Right kidney (tissue), 9 donors: ENCODE measurements at places on chromosomes 4 and X.

DNA sequence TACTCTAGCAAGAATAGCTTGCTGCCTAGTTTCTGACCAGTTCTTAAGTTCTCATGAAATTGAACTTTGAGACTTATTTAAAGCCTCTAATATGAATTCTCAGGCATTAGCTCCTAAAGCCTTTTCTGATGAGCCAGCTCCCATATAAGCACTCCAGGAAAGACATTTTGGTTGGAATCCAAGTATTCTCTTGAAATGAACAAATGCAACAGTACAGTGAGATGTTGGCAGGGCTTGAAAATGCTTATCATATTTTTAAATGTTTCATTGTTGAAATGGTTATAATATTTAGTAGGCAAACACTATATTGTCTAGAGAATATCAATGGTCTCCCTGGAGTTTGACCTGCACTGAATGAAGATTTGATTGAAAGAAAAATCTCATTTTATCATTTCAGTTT lies 240.3 kb downstream of the ANK2 start:
- DNase-seq = no peak

DNA sequence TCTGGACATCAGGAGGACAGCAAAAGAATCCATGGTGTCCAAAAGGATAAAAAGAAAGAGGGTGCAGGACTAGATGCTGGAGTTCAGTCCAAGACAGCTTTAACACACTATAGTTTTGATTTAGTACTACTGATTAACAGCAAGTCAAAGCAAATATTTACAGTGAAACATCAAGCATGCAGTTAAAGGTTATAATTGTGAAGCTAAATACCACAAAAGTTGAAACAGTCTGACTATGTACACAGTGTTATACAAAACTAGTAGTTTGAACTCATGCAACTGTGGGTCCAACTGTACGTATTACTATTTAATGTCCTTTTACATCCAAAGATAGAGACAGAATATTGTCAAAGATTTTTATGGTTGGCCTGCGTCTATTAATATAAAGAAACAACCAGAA lies 57.6 kb downstream of the CHIC2 start:
- no peak for DNase-seq

DNA sequence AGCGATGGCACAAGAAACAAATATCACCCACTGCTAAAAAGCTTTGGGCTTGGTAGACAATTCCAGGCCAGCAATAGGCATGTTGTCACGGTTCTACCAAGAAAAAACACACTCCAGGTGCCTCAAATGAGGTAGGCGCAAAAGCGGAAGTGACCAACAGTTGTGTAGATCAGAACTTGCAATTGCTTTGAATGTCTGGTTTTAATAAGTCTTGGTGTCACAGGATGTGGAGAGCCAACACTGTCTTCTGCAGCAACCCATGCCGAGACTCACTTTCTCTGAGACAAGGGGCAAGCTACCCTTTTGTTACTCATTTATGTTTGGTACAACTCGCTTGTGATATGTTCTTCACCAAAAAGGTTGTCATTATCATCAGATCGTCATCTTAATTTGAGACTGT lies 188.8 kb downstream of the HS6ST2 start:
- DNase-seq = no peak

DNA sequence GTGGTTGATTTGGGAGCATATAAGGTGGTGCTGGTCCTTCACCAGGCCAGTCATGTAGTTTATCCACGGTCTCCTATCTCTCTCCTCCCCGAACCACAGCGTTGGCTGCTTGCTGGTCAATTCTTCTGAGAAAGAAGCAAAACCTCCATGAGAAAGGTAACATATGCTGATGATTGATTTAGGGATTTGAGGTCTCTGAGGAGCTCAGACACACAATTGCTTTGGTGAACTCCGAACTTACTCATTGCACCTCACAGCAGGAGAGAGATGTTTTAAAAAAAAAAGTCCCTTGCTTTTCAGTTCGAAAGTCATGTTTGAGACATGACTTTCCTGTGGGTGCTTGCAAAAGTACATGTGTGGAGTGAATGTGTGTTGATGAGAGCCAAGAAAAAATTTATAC lies 100.2 kb downstream of the TSPAN7 start:
- DNase-seq = no peak

DNA sequence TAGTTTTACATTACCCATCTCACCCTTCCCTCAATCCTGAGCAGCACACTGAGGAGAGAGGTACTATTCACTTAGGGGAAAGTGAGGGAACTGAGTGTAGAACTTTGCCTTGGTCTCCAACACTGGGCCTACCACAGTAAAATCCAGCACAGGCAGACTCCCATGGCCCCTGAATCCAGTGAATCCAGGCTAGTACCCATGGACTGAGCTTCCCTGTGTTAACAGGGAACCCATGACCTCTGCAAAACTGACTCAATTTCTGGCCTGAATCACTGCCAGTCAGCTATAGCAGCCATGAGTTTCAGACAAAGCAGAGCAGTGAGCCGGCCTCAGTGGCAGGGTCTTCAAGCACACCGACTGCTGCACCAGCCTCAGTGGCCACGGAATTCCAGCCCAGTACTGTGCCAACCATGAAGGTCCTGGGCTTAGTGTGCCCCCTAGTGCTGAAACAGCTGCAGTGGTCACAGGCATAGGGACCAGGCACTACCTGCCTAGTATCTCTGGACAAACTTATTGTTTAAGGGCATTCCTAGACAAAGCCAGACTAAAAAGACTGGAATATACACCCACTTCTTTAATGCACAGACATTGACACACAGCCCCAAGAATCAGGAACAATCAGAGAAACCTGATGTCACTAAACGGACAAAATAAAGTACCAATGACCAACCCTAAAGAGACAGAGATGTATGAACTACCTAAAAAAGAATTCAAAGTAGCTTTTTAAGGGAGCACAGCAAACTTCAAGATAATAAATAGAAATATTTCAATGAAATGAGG lies 127.4 kb upstream of the RPL34 start:
- no peak for DNase-seq

DNA sequence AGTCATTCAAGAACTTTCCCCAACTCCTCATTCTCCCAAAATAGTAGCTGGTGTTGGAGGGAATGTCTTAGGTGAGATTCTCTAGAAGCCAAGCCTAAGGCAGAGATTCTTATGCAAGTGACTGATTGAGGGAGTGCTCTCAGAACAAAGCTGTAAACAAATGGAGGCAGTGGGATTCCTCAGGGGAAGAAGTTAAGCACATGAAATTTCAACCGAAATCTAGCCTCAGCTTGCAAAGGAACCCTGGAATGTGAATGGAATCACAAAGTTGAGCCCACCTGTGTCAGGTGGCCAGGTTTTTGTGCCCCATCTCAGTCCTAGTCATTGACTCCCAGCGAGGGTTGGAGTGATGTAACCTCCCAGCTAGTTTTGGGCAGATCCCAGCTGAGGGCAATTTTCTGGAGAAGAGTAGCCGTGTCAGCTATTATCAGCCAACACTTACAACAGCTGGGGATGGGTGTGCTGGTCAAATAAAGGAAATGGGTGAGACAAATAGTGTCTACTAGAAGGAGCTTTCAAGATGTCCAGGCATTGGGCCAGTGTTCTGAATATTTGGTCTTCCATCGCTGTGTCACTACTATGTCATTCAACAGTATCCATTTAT lies 29.7 kb upstream of the FGF2 start:
- DNase-seq = no peak

- no peak for DNase-seq
Measured at GRCh38 chr4:80814266-80814665, 216.2 kb upstream of the BMP3 start.

DNA sequence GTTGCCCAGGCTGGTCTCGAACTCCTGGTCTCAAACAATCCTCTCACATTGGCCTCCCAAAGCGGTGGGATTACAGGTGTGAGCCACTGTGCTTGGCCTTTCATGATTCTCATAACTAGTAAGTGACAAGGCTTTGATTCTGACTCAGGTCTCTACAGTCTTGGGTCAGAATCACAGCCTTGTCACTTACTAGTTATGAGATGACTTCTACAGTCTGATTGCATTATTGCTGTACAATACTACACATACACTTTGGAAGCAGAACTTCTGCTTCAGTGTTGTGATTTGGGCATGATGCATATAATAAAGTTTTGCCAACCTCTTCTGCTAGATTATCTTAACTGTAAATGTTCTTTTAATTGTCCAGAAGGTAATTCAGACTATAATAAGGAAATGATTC lies 123.3 kb downstream of the KDM6A start:
- DNase-seq = no peak

DNA sequence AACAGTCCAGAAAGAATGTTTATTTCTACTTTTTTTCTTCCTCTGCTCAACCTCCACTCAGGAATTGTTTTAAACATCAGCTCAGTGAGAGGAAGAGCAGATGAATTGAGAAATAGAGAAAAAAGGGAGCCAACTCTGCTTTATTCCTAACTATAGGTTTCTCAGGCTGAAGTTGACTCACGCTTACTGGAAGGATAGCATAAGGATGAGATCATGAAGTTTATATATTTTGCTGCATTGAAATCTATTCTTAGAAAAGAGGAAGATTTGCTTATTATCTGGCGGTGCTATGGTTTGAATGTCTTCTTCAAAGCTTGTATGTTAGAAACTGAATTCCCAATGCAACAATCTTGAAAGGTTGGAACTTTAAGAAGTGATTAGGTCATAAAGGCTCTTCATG lies 1673.4 kb upstream of the PCDH7 start:
- no peak for DNase-seq

DNA sequence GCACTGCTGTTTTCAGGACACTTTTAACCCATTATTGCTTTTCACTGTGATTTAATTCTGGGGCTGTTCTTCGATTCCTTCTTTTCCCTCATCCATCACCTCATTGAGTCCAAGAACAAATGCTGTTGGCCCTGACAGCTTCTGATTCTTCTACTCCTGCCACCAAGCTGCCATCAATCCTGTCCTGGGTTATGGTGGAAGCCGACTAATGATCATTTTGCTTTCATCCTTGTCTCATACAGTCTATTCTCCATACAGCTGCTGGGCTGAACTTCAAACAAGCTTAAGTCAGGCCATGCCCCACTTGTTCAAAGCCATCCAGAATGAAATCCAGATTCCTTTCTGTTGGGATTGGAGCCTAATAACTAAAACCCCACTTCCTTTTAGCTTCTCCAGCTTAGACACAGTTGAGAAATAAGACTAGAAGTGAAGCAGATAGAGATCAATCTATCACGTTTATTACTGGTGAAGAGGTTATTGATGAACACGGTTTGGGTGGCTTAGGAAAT lies 161.9 kb downstream of the STK32B start:
- DNase-seq = no peak

- no peak for DNase-seq
Measured at GRCh38 chr4:182325848-182326255, 82.7 kb downstream of the TENM3 start.

- no peak for DNase-seq
Measured at GRCh38 chrX:50629774-50630173, 159.1 kb upstream of the DGKK start.

GRCh38 chr4:154779362-154779947 lies 1.6 kb upstream of the RBM46 start:
- no peak for DNase-seq

DNA sequence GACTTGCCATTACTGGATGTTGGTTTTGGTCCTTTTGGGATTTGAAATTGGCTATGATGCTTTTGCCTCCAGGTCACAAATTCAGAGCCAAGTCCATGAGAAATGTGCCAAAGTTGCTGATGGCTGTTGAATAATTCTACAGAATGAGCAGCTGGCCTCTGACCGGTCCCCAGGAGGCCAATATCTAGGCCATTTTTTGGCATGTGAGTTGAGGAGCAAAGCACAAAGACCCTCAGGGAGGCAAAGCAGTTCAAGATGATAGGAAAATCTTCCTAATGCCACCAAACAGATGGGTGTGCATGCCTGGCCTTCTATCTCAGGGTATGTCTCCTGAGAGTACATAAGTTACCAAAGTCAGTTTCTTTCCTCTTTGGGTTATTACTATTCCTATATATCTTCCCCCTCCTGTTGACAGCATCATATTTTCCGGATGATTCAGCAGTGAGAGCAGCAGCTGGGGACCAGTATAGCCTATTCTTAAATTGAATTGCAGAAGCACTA lies 44.4 kb downstream of the SEL1L3 start:
- no peak for DNase-seq

DNA sequence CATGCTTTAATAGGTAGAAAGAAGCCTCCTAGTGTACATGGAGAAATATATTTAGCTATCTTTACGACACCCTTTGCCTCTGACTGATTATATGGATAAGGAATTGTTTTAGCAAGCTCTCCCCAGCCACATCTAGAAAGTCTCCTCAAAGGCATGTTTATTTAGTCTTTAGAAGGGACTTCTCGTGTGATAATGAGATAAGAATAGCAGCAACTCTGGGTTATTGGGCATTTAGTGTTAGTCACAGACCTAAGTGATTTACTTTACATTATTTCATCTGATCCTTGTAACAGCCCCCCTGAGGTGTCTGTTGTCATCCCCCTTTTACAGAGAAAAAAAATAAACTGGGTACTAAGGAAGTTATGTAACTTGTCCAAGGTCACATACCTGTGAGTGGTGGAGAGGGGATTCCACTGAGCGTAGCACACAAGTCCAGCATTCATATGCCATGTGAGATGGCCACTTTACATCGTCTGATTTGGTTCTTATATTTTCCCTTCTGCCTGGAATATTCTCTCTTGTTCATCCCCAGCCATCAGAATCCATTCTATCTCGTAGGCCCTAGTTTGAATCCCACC lies 77.7 kb downstream of the TSPAN7 start:
- no peak for DNase-seq

DNA sequence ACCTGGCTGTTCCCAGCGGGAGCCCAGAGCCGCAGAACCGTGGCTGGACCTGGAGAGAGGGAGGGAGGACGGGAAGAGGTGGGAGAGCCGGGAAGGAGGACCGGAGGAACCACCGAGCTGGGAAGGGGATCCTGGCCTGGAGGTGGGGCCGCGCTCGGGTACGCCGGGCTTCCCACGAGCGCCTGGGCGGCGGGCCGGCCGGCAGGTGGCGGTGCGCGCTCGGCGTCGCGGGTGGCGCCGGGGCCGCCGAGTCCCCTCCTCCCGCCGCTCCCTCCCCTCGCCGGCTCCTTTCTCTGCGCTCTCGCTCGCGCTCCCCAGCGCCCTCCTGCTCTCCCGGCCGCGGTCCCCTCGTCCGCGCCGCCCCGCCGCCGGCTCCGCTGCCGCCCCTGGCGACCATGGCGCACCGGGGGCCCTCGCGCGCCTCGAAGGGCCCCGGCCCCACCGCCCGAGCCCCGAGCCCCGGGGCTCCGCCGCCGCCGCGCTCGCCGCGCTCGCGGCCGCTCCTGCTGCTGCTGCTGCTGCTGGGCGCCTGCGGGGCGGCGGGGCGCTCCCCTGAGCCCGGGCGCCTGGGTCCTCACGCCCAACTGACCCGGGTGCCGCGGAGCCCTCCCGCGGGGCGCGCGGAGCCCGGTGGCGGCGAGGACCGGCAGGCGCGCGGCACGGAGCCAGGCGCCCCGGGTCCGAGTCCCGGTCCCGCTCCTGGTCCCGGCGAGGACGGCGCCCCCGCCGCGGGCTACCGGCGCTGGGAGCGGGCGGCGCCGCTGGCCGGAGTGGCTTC lies at the start of gene SORCS2:
TSS of gene SORCS2 (plus strand) at position 287 of the 778 bp plus-strand sequence.
- peak; percentile 78 for DNase-seq

GRCh38 chrX:776061-776460 lies 145.5 kb downstream of the SHOX start:
- DNase-seq = no peak

- DNase-seq = no peak
Measured at GRCh38 chr4:44070843-44071242, 377.8 kb downstream of the KCTD8 start.

- no peak for DNase-seq
Measured at GRCh38 chr4:89365375-89365774, 57.8 kb upstream of the GPRIN3 start.
